ENCODE measurements at places on chromosomes 1 and 21.

GRCh38 chr1:117324357-117324756, 42.9 kb upstream of the MAN1A2 start:
- DNase-seq, result no peak

- no peak for DNase-seq
Measured at GRCh38 chr1:19762175-19762779, 37.4 kb downstream of the TMCO4 start.

DNA sequence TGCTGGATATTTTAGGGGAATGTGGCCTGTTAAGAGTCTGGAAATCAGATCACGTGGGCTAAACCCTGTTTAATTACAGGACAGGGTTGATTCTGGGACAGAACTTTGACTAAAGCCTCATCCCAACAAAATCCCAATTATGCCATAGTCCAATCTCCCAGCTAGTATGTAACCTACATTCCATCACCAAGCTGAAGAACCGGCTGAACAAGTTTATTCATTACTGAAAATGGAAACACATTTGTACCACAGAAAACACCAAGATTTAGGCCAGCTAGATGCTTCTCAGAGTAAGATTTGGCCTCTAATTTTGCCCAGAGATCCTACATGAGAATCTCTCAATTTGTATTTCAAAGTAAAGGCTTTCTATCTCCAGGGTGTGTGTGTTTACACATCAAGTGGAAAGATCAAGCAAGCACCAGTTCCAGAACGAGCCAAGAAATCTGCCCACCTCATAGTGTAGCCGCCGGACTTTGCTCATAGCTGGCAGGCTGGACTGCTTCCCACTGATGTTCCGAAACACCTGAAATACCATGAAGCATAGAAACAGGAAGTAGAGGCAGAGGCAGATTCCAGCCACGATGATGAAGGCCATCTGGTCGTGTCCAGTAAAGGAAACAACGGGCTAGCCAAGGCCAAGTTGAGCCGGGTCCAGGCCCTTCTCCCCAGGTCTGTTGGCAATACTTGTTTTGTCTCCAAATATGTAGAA, 86.8 kb downstream of the WLS start:
- no peak for DNase-seq

DNA sequence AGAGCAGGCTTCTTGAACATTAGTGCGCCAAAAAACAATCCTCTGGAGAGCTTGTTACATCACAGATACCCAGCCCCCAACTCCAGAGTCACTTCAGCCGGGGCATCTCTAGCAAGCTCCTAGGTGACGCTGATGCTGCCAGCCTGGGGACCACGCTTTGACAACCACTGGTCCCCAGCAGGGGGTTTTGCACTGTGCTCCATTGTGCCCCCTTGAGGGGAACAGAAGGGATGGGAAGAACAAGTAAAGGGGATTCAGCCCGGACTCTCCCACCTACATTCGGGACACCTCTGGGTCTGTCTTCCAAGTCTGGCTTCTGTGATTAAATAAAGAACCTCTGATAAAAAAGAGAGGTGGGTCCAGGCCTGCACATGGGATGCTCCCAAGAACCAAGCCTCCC, 60.4 kb downstream of the ATP5PO start:
- DNase-seq, result no peak

DNA sequence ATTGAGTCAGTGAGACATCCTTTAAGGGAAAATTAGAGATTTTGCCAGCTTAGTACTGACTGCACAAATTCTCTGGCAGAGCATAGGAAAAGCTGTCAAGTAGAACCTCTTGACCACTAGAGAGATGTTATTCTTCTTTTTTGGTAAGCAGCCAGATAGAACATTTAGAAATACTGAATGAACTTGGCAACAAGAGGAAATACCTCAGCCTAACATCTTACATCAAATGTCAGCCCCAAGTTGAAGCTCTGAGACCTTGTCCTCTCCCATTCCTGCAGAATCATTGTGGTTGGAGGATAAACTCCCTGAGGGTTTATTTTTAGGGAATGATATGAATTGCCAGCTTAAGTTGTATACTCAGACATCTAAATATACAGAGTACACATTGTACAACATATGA, 53.5 kb downstream of the MIGA1 start:
- no peak for DNase-seq

DNA sequence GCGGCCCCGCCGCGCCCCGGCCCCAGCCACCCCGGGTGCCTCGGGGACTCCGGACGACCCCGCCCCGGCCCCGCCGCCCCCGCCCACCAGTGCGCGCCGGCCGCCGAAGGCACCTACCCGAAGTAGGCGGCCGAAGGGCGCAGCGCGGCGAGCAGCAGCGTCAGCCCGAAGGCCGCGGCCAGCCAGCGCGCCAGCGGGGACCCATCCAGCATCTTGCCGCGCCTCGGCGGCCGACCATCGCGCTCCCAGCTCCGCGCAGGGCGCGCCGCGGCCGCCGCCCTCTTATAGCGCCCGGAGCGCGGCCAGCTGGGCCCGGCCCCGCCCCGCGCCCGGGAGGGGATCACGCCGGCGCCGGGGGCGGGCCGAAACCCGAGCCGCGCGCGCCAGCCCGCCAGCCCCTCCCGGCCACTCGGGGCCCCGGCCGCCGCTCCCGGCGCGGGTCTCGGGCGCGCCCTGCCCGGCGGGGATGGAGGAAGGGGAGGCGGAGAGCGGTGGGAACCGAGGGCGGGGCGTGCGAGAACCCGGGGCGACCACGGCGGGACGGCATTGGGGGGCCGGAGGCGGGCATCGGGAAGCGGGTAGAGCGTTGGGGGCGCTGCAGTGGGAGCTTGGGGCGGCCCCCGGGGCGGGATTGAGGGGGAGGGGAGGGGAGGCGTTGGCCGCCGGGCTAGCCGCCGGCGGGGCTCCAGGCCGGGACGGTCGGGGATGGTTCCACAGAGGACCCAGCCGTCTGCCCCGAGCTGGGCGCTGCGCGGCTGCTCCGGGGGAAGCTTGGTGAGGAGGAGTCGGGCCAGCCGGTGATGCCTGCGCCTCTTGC, at the start of gene WNT9A:
TSS of gene WNT9A (minus strand) at position 257 of the 817 bp plus-strand sequence. CDS start at position 212, 45 bp downstream.
- DNase-seq, result no peak

DNA sequence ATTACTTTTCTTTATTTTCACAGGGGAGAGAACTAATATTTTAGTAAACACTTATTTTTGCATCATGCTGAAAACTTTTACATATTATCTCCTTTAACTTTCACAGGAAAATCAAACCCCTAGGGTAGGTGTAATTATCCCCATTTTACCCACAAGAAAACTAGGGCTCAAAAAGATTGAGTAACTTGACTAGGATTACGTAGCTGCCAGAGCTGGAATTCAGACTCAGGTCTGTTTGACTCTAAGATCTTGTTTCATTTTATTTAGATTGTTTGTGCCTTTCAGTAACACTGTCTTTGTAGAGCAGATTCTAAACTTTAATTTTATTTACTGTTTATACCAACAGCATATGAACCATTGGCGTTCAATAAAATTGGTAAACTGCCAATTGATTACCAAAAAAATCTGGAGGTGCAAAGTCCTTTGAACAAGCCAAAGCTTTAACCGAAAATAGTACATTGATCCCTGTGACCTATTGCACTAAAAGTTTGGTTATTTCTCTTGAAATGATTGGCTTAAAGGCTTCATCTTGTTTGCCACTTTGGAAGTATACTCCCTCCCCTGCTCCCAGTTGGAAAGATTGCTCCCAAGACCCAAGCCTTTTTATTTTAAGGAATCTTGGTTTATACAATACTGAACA, 71.0 kb upstream of the WDR26 start:
- no peak for DNase-seq

DNA sequence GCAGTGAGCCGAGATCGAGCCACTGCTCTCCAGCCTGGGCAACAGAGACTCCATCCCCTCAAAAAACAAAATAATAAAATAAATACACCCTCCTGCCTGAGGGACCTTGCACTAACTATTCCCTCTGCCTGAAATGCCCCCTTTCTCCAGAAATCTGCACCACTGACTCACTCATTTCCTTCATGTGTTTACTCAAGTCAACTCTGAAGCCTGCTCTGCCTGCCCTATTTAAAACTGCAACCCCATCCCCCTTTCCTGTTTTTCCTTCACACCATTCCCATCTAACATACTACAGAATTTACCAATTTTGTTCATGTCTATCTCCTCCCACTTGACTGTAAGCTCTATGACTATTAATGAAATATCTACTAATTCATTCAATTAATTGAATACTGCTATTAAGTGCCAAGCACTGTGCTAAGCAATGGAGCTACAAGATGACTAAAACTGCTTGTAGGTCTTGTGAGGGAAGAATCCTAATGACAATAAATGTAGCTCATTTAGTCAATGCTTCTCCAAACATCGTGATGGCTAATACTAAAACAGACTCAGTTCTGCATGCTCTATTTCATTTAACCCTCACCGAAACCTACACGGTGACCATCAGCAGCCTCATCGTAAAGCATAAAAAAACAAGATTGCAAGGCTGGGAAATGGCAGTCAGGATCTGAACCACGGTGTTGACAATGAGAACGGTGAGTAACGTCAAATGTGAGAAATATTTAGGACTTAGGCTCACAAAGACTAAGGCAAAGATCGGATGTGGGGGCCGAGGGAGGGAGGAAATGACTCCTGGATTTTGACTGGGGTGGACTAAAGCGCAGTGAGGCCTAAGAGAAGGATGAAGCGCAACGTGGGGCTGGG, 749 bp upstream of the TMEM39B start:
- DNase-seq, result peak; percentile 62

DNA sequence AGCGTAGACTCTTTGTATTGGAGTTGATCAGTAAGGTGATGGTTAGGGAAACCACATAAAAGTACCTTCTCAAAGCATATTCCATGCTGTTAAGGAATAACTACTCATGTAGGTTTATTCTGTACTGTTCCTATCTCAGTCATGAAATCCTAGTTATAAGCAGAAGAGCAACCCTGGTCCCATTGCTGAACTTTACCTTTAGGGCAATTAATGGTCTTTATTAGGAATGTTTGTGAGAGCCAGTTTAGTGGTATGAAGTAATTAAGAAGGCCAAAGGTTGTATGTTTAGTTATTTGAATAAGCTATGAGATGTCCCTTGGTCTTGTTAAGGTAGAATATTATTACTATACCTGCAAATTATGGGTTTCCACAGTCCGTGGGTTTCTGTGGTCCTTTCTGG, 44.0 kb downstream of the ACP6 start:
- DNase-seq, result no peak

GRCh38 chr1:22761821-22762220, 51.2 kb downstream of the EPHB2 start:
- no peak for DNase-seq

GRCh38 chr1:24921938-24922662, 8.0 kb downstream of the RUNX3 start:
- no peak for DNase-seq

GRCh38 chr1:178928976-178929375, 58.1 kb upstream of the ANGPTL1 start:
- DNase-seq, result no peak

GRCh38 chr1:17976854-17977253, 130.7 kb upstream of the IGSF21 start:
- no peak for DNase-seq

DNA sequence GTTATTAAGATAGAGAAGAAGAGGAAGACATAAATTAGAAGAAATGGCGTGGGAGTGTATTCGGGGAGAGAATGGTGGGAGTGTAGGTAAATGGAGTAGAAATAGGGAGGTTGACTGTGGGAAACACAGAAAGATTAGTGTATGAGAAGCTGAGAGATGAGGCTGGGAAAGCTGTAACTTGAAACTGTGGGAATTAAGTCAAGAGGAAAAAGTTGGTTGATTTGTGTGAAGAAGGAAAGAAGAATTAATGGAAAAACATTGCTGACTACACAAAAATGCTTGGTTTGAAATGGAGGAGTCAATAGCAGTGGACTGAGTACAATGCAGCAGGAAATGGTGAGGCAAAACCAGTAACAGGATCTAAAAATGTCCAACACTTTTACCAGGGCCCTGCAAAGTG, 448.3 kb downstream of the PTPRC start:
- DNase-seq, result no peak

- no peak for DNase-seq
Measured at GRCh38 chr1:40317394-40318074, 448 bp upstream of the COL9A2 start.

DNA sequence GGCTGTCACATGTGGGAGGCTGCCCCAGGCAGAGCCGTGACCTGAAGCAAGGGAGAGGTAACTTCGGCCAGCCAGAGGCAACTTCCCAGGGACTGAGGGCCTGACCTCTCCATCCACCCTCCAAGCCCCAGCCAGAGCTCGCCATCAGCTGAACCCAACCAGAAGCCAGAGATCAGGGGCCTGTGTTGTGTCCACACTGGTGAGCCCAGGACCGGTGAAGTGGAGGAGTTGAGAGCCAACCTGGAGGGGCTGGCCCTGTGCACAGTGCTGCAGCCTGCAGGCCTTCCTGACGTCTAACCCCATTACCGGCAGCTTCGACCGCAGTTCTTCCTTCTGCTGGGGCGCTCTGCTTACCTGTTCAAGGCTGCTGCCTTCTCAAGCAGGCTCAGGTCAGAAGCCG, 19.6 kb upstream of the PDE9A start:
- no peak for DNase-seq

DNA sequence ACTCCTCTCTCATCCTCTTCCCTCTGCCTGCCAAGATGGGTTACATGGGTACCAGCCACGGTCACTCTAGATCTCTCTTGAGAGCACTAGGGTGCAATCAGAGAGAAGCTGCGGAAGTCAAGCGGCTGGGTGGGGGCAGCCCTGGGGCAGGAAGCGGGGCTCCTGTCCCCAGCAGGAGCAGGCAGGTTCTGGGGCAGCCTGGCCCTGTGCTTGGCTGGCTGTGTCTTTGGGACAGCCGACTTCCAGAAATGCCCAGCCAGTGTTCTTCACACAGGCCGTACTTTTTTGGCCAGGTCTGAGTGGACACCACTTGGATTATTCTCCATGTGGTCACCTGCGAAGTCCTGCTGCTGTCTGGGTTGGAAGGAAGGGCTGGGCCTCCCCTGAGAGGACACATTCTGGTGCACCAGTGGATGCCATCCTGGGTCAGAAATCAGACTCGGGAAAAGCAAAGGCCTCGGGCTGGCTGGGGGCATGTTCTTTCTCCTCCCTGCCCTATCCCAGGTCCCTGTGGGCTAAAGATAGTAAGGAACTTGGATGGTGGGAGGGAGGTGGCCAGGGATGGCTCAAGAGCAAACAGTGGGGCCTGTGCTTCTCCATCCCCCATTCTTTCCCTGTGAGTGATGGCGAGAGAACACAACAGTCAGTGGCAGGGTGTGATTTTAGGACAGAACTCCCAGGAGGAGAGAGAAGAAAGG, 93.7 kb downstream of the ITPKB start:
- DNase-seq, result peak; percentile 51

GRCh38 chr1:152048416-152049009, 11.7 kb upstream of the S100A11 start:
- DNase-seq, result peak; percentile 77

GRCh38 chr1:93623875-93624274, 57.8 kb downstream of the BCAR3 start:
- DNase-seq, result no peak
